ENCODE measurements at places on chromosomes 1 and 21.

- peak; percentile 73 for DNase-seq
Measured at GRCh38 chr1:111204201-111204982, 3.9 kb upstream of the DENND2D start.

GRCh38 chr1:155529929-155530328 lies 32.7 kb downstream of the ASH1L start:
- no peak for DNase-seq

- DNase-seq: no peak
Measured at GRCh38 chr1:159554696-159555095, 18.9 kb upstream of the OR10J5 start.

DNA sequence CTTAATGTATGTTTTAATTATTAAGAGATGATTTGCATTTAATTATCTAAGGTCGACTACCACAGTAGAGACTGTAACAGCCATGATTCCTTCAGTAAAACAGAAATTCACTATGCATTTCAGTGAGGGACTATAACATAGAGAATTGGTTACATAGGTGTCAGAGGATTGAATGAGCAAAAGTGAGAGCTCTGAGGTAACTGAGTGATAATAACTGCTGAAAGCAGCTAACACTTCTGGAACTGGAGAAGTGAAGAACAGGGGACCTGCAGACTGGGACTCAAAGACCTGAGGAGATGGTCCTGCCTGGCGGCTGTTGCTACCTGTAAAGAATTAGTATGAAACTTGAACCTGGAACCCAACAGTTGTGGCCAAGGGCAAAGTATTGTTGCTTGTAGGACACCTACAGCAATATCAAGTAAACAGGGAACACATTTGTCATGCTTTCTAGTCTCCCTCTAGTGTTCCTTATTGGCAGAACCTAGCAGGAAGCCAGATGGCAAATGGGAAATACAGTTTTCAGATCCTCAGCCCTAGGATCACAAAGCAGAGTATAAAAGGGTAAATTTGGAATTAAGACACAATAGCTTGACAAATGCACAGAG lies 110.6 kb downstream of the HS2ST1 start:
- peak; percentile 76 for DNase-seq

GRCh38 chr1:182227864-182228547 lies 163.6 kb downstream of the GLUL start:
- DNase-seq: no peak

- DNase-seq: no peak
Measured at GRCh38 chr1:180571832-180572636, 13.3 kb downstream of the OVAAL start.

DNA sequence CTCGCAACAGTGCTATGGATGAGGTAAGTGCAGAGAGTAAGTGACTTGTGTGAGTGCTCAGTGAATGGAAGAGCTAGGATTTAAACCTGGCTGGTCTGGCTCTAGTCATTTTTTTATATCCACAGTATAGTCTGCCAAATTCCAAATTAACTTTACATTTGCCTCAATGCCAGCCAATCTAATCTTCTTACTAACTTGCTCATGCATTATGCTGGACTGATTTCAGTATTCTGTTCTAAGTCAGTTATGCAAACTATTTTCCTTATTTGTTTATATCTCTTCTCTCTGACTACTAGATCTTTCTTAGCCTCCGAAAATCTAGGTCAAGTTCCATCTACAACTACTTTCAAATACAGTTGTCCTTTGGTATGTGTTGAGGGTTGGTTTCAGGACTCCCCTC lies 133.3 kb downstream of the XPR1 start:
- no peak for DNase-seq

DNA sequence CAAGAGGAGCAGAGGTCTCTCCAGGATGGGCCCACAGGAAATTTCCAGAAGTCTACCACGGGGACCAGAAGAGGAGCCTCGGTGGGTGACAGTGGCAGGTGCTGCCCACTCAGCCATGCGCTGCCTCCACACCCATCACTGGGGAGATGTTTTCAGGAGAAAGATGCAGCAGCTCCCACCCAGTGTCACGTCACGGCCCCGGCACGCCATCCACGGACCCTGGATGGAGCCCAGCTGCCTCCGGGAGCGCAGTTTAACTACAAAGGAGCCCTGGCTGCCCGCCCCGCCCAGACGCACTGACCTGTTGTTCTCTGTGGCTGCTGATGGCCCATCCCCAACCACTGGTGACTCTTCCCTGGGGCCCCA lies 6.8 kb downstream of the TSPEAR start:
- DNase-seq: no peak

- no peak for DNase-seq
Measured at GRCh38 chr1:210328032-210328745, 513 bp upstream of the HHAT start.

DNA sequence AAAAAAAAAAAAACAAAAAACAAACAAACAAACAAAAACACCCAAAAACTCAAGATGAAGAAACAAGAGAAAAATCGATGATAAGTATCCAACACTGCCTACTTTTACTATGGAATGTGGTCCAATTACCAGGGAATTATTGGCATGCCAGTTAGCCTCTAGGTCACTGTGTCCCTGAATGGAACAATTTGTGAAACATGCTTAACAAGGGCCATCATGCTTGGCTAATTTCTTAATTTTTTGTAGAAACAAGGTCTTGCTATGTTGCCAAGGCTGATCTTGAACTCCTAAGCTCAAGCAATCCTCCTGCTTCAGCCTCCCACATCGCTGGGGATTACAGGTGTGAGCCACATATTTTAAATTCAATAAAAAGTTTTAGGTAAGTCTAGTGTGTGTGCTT lies 23.9 kb downstream of the PLPP3 start:
- no peak for DNase-seq

DNA sequence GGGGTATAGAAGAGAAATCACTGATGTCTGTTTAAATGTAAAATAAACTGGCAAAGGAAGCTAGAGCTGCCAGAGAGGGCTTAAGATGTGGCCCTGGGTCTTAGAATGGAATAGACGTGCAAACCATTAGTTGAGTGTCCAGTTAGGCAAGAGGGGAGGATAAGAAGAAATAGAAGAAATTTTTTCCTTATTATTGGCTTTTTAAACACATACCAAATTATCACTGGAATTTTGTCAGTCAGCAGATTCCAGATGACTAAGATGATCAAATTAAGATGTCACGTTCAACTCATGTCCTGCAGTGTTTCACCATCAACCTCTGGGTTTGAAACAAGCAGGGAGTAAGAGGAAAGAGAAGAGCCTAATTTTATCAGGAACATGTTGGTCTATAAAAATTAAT lies 71.6 kb upstream of the C1orf21 start:
- no peak for DNase-seq

DNA sequence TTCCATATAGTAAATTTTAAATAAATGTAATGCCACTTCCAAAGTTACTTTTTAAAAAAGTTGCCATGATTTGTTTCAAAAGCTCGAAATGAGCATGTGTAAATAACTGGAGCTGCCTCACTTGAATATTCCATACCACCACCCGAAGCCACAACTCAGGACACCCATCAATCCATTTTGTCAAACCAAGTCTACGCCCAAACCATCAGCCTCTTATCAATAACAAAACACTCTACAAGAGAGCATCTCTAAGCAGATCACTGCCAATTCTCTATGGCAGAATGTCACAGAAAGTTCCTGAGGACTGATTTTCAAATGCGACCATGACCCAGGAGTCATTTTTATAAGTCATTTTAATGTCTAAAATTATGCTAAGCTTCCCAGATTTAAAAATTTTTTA lies 4.5 kb downstream of the HNRNPR start:
- peak; percentile 54 for DNase-seq

DNA sequence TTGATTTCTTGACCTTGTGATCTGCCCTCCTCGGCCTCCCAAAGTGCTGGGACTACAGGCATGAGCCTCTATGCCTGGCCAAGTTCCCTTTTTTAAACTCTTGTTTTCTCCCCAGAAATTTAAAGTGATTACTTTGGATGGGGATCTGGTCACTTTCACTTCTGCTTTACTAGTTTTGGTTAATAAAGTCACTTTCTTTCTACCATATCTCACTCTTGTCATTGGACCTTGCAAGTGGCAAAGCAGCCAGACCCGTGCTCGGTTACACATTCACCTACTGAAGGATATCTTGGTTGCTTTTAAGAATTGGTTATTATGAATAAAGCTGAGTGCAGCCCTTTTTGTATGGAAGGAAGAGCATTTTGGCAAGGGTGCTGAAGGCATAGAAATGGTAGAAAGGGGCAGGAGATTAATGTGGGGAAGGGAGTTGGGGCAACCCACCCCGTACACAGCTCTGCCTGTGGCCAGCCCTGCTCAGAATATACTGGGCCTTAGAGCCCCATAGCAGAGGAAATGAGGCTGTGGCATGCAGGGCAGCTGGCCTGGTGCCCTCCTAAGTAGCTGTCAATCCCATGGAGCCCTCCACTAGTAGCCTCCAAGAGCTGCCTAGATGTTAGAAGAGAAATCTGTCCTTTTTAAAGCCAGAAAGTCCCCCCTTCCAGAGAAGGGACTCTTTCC lies 40.7 kb downstream of the CD2 start:
- DNase-seq: no peak
